ENCODE measurements at places on chromosomes 3 and 15. TPM values are rescaled to one million over a fixed set of nuclear protein-coding genes. Genes with fewer than 3 reads are reported as not detected.
A peak's percentile ranks its signal among the peaks of the same experiment; 100 is the strongest.

DPPA2 gene
- total RNA-seq: not detected

UBE2E2 gene
- 47.9 TPM for total RNA-seq

- peak; percentile 9 for DNase-seq
Measured at GRCh38 chr3:149701977-149702350, 44.1 kb upstream of the WWTR1 start.

DNA sequence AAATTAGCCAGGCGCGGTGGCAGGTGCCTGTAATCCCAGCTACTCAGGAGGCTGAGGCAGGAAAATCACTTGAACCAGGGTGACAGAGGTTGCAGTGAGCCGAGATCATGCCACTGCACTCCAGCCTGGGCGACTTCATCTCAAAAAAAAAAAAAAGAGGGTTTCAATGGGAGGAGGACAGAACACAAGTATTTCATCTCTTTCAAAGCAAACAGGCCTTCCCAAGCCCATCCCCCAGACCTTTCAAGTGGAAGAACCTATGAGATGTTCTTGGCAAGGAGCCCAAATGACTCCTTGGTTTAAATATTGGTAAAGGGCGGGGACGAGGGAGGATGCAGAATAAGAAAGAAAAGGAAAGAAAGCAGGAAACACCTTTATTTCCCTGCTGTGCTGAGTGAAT, 62.2 kb upstream of the MCF2L2 start:
- DNase-seq: peak; percentile 83

DNA sequence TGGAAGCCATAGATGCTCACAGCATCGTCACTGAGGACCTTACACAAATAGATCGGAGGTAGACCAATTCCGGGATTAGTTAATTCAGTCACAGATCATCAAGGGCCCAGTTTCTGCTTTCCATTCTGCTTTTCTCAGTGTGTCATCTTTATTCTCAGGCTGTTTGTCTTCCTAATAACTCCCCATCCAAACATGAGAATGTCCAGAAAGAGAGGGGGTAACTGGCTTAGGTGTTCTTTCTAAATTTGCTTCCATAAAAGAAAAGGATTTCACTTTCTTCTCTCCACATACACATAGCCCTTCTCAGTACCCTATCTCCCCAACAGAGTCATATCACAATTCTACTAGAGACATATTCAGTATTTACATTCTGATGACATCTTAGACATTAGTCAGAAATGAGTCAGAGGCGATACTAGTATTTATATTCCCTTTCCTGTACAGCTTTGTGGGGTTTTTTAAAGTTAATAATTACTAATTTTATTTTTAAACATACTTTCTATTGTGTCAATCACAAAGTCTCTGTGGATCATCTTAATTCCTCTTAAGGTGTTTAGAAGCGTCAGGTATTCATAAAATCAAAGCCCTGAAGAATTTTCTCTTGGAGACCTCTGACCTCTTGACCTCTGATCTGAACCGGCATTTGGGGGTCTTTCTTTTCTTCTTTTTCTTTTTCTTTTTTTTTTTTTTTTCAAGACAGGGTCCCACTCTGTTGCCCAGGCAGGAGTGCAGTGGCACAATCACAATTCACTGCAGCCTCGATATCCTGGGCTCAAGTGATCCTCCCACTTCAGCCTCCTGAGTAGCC, 24.3 kb upstream of the IL12A start:
- peak; percentile 74 for DNase-seq

DNA sequence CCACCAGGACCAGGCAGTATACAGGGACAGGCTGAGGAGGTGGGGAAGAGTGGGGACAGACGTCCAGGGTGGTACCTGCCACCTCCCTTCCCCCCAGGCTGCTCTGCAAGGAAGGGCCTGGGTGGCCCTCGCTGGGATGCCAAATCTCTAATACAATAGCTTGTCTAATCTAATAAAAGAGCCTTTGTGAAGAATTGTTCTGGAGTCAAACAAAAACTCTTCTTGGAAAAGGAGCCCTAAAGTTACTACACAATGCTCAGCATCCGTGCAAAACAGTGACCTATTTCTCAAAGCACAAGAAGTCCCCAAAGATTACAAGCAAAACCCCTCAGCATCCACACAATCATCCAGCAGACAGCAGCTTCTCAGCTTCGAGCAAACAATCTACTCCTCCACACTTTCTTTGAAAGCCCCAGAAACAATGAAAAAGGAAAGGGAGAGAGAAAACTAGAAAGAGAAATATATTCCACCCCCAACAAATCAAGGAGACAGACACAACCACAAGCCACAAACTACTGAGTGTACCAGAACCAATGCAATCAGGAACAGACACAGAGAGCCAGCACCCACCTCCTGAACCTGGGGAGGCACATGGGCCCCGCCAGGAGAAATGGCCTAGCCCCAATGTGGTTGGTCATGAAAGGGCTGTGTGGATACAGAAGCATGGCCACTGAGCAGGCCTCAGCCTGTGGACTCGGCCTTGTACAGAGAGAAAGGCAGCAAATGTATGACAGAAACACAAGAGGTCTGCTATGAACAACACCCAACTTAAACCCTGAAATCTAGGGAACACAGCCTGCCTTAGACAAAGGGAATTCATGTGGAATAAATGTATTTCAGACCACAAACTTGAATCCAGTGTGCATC, 177.1 kb upstream of the CHRNA7 start:
- DNase-seq: no peak

DNA sequence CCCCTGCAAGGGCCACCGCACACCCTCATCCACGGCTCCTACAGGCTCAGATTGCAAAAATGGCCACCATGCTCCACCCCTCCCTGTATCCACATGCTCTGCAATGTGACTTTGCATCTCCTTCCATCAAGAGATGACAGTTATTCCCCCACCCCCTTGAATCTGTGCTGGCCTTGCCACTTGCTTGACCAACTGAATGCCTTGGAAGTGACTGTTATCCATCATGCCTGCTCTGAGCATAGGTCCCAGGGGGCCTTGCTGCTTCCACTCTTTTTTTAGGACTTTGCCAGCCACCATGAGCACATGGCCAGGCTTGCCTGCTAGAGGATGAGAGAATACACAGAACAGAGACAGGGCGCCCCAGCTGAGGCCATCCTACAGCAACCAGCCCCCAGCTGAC, 13.6 kb downstream of the HAPLN3 start:
- no peak for DNase-seq
